ENCODE measurements at places on chromosomes 6 and 20.
A peak's percentile ranks its signal among the peaks of the same experiment; 100 is the strongest.

DNA sequence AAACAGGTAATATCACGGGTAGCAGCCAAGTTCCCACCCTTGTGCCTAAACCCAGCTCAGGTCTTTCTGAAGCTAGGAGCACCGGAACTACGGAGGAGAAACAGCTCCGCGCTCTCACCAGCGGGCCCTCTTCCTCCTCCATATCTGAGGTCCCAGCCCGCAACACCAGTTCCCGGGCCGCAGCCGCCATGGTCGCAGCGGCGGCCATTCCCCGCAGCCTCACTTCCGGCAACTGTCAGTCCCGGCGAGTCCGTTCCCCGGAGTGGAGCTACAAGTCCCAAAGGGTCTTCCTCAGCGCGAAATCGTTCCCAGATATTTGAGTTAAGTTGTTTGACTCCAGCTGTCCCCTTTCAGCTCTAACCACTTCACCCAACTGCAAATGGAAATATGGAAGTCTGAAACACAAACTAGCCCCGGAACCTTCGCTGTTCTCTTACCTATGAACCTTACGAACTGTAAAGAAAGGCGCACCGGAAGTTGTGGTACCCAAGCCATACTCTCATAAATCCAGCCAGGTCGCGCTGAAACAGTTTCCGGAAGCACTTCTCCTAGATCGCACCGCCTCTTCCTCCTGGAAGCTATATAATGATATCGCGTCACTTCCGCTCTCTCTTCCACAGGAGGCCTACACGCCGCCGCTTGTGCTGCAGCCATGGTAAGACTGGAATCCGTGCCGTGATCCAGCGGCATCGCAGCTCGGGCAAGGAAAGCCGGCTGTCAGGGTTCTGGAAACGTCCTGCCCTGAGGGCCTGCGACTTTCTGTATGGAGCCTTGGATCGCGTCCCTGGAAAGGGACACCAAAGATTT, at the start of the genes RPS18 and VPS52:
Gene RPS18, plus strand, starts transcription at position 608 of the 807 bp plus-strand sequence. Its CDS starts 45 bp downstream, at position 653.
Gene VPS52, minus strand, starts transcription at position 409 of the 807 bp plus-strand sequence. Its CDS starts 201 bp downstream, at position 208.
- peak; percentile 92 for DNase-seq

GRCh38 chr6:41451039-41451438, 95.1 kb upstream of the FOXP4 start:
- DNase-seq = no peak

GRCh38 chr6:17064975-17065374, 36.9 kb upstream of the STMND1 start:
- DNase-seq = no peak

DNA sequence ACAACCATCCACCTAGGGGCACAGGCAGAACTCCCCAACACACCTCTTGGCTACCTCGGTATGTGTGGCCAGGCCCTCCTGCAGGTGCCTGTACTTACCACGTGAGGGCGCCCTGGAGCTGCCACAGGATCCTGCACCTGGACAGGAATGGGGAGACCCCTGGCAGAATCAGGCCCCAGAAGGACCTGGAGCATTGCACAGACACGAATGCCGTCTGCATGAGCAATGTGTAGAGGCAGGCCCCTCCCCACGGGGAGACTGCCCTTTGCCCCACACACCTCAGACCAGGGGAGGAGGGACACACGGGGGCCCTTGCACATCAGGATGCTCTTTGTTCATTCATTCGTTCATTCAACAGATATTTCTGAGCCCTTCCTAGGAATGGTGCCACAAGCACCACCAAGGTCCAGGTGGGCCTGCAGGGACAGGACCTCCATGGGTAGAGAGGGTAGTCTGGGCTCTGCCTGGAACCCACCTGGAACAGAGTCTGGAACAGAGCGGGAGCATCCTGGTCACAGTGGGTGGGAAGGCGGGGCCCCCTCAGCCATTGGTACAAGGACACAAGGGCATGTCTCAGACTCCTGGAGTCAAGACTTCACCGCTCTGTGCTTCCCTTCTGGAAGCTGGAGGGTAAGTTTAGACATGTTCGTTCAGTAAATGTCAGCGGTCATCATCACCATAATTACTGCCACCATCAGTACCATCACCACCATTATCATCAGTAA, 32.3 kb downstream of the YTHDF1 start:
- no peak for DNase-seq

Measured in hypothalamus (tissue), 51 donors.